ENCODE measurements at places on chromosomes 11 and 22.

GRCh38 chr11:20029193-20029592 is 131.1 kb downstream of the DBX1 start:
- no peak for DNase-seq

DNA sequence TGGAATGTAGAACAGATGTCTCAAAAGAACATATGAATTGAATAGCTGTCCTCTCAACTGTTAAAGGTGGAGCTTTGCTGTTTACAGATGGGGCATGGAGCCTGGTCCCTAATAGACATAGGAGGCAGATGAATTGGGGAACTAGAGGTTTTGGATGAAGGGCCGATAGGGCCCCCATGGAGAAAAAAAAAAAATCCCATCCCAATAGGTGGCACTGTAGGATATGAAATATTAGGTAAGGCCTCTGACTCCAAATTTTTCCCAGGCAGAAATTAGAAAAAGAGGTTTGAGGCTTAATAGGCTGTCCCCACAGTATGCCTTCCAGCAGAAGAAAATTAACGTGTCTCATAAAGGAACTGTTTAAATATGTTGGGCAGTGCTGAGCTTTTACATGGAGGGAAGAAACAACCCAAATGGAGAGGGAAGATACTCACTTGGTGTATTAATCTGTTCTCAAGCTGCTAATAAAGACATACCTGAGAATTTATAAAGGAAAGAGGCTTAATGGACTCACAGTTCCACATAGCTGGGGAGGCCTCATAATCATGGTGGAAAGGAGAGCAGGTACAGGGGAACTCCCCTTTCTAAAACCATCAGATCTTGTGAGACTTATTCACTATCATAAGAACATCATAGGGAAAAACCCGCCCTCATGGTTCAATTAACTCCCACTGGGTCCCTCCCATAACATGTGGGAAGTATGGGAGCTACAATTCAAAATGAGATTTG is 30.1 kb upstream of the TMEM45B start:
- no peak for DNase-seq

GRCh38 chr11:103807806-103808205 is 228.6 kb upstream of the DDI1 start:
- no peak for DNase-seq

- DNase-seq, result no peak
These were observed 12.9 kb upstream of the WT1 start for GRCh38 chr11:32448232-32448631.

DNA sequence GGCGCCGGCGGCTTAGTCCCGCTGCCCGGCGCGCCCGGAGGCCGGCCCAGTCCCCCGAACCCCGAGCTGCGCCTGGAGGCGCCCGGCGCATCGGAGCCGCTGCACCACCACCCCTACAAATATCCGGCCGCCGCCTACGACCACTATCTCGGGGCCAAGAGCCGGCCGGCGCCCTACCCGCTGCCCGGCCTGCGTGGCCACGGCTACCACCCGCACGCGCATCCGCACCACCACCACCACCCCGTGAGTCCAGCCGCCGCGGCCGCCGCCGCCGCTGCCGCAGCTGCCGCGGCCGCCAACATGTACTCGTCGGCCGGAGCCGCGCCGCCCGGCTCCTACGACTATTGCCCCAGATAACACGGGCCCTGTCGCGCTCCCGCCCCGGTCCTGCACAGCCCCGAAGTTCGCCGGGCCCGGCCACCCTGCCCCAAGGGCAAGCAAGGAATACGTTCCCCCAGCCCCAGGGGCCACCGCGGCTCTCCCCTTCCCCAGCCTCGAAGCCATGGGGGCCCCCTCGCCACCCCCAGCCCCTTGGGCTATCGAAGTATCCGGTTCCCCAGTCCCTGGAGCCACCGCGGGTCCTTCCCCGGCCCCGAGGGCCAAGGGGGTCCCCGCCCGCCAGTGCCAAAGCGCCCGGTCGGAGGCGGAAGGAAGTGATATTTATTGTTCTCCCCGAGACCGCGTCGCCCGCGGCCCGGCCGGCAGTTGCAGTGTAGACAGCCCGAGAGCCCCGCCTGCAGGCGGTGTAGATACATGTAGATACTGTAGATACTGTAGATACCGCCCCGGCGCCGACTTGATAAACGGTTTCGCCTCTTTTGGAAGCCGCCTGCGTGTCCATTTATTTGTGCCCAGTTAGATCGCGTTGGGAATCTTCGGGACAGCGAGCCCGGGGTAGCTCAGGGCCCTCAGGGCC is 6.2 kb downstream of the TBX1 start:
- peak; percentile 40 for DNase-seq

DNA sequence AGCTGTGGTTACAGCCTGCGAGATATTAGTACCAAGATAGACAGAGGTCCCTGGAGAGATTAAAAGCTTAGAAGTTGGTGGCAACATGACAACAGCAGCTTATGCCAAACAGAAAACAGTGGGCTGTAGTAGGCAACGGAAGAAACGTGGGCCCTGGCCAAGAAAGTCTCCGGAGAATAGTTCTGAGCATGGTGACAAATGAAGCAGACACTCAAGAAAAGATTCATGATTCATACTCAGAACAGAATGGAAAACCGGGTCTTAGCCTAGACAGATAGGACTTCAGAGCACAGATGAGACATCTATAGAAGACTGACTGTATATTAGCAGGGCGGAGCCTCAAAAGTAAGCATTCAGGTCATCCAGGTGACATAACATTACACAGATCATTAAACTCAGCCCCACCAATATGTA is 727.4 kb downstream of the ETS1 start:
- DNase-seq, result no peak

GRCh38 chr22:24156141-24156912 is 25.0 kb upstream of the SUSD2 start:
- DNase-seq, result peak; percentile 54

GRCh38 chr11:97893612-97894011 is 1127.1 kb upstream of the CNTN5 start:
- DNase-seq, result no peak

GRCh38 chr11:38824573-38824972 is 2226.5 kb upstream of the RAG2 start:
- no peak for DNase-seq

DNA sequence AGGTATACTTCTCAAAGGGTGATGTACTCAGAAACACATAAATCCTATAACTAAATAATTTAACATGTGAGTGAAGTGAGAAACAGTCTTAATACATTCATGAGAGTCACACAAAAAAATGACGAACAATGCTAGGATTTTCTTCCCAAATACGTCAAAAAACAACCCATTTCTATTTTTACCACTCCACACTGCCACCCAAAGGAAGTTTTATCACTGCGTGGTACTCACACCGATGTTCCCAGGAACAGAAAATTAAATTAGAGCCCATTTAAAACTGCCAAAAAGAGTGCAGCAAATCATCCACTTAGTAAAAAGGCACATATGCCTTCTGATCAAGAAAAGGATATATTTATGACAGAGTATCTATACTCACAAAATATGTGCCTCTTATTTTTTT is 710.9 kb upstream of the FAT3 start:
- DNase-seq, result no peak

GRCh38 chr11:67056267-67057204 is at the start of gene RHOD:
RHOD (plus strand) TSS chr11:67056847; CDS start chr11:67056903, 56 bp downstream.
- peak; percentile 16 for DNase-seq

GRCh38 chr22:30894371-30894740 is 74.2 kb downstream of the MORC2 start:
- no peak for DNase-seq

DNA sequence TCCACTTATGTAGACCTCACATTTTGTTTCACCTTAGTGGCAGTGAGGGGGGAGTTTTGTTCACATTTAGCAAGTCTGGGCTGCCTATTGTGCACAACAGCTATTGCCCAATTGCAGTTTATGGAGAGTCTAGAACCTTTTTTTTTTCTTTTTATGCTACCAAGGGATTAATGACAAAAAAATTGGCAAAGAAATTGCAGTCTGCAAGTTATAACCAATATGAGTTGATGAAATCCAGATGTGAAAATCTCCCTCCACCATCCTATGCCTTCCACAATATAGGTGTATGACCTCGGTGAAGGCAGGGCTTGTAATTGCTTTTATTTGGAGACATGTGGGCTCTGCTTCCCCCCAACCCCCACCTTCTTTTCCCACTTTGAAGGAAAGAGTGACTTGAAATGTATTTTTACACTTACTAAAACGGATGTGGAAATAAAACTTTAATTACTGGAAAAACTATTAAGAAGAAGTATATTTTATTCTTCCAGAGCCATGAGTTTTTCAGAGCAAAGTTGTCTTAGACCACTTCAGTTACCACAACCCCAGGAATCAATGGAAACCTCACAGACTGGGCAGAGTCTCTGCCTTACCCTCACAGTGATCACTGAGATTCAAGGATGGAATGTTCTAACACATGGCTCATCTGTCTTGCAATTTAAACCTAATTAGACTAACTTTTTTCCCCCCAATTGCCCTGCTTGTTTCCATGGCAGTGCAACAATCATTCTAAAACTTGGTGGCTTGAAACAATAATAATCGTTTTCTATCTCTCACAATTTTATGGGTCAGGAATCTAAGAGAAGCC is 120.8 kb upstream of the SLC5A12 start:
- DNase-seq, result no peak

DNA sequence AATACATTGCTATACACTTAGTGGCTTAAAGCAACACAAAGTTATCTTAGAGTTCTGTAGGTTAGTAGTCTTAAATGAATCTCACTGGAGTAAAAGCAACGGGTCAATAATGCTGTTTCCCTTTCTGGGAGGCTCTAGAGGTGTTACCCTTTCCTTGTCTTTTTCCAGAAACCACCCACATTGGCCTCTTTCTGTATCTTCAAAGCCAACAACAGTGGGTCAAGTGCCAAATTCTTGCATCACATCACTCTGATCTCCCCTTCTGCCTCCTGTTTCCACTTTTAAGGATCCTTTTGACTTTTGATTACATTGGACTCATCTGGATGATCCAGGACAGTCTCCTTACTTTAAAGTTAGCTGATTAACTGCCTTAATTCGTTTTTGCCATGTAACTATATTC is 93.6 kb downstream of the DDX10 start:
- DNase-seq, result no peak

DNA sequence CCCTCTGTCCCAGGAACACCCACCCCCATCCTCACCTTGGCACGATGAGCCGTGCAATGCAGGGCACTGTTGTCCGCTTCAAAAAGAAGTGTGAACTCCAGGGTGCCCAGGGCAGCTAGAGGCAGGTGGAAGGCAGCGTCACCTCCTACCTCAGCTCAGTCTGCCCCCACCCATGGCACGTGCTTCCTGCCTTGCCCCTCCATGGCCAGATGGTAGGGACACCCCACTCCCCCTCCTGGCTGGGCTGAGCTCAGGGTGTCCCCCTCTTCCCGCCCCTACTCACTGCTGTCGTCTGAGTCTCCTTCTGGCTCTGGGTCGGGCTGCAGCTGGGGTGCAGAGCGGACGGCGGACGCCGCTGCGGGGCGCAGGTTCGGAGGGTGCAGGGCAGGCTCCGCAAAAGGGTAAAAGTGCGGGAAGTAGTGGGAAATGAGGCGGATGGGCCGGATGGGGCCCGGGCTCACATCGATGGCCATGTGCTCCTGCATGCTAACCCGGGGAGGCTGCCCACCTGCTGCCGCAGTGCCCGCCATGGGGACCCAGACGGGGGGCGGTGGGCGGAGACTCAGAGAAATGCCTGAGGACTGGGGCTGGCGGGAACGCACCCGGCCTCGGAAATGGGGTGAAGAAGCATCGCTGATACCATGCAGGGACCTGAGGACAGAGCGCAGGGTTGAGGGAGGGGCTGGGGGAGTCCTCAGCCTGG is 9.1 kb downstream of the NDUFV1 start:
- DNase-seq, result peak; percentile 41

- DNase-seq, result peak; percentile 14
These were observed 68.6 kb upstream of the ATXN10 start for GRCh38 chr22:45602824-45603595.

- DNase-seq, result no peak
These were observed 1065.2 kb downstream of the JRKL start for GRCh38 chr11:97454988-97455387.

DNA sequence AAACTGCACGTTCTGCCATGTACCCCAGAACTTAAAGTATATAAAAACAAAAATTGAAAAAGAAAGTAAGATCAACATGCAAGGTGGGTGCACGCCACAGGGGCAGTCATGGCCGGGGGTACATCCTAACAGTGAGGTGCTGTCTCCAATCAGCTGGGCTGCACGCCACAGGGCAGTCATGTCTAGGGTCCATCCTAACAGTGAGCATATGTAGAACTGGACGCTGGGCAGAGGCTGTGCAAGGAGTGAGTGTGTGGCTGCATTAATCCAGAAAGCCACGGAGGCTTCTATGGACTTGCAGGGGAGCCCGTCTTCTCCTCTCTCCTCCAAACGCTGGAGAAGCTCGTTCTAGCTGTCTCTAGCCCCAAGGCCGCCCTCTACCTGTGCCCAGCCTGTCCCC is 1105.0 kb downstream of the BRD1 start:
- no peak for DNase-seq

- DNase-seq, result no peak
These were observed 28.6 kb downstream of the FAM83F start for GRCh38 chr22:40023341-40023841.

DNA sequence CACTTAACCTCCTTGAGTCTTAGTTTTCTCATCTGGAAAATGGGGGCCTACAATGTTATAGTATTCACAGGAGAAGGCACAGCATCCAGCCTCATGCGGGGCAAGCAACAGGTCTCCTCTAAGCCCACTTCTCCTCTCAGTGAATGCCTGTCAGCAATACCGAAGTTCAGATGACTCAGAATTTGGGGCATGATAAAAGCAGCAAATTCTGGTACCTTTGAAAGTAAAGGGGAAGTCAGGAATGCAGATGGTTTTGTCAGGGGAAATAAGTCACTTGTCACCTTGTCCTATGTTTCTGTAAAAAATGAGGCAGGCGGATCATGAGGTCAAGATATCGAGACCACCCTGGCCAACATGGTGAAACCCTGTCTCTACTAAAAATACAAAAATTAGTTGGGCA is 350.2 kb downstream of the LARGE1 start:
- DNase-seq, result no peak

GRCh38 chr11:6084587-6084986 is 22.9 kb upstream of the OR56B4 start:
- DNase-seq, result no peak

- no peak for DNase-seq
These were observed 19.2 kb downstream of the POLDIP3 start for GRCh38 chr22:42595434-42595833.

GRCh38 chr22:48749555-48750227 is 1078.0 kb downstream of the BRD1 start:
- no peak for DNase-seq

- no peak for DNase-seq
These were observed 32.1 kb downstream of the MTMR3 start for GRCh38 chr22:29914991-29915533.

DNA sequence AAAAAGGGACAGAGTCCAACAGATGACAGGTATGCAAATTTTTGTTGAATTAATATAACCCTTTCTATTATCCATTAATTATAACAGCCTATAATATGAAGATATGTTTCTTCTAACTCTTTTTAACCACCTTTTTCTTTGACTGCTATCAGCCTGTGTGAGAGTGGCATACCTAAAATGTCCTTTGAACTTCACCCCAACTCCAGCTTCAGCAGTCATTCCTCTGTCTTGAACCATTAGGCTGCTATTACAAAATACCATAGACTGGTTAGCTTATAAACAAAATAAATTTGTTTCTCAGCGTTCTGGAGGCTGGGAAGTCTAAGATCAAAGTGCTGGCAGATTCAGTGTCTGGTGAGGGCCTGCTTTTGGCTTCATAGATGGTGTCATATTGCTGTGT is 564.6 kb upstream of the FAT3 start:
- DNase-seq, result no peak

Data from CD4-positive, alpha-beta T cell treated with Interleukin-1 beta for 1 hour (primary cell).